ENCODE measurements at places on chromosomes 7 and 10.
A peak's percentile ranks its signal among the peaks of the same experiment; 100 is the strongest.

- DNase-seq, result peak; percentile 81
Observed at GRCh38 chr10:92690211-92690914, 608 bp downstream of the HHEX start.

- DNase-seq, result no peak
Observed at GRCh38 chr7:27202018-27202861, 2.3 kb upstream of the HOXA13 start.

- DNase-seq, result no peak
Observed at GRCh38 chr7:8441106-8441965, 7.9 kb downstream of the NXPH1 start.

- no peak for DNase-seq
Observed at GRCh38 chr7:107232568-107233090, 63.8 kb downstream of the HBP1 start.

GRCh38 chr10:3294919-3295581 lies 122.5 kb upstream of the PITRM1 start:
- DNase-seq, result no peak

- no peak for DNase-seq
Observed at GRCh38 chr10:37685741-37686683, 171.4 kb downstream of the ZNF248 start.

DNA sequence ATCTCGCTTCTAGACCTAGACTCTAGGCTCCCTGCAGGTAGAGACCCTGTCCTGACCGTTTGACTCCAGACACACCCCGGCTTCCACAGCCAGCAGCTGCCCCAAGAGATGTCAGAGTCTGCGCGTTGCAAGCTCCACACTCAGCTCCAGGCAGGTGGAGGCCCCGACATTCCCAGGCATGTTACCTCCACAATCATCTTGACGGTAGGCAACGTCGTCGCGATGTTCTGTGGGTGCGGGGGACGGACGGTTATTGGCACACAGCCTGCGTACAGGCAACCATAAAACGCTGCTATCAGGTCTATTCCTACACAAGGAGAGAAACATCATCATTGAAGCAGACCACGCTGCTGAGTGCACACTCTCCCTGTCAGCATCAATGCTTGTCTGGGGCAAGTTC lies 213.2 kb downstream of the ZMYND11 start:
- no peak for DNase-seq

DNA sequence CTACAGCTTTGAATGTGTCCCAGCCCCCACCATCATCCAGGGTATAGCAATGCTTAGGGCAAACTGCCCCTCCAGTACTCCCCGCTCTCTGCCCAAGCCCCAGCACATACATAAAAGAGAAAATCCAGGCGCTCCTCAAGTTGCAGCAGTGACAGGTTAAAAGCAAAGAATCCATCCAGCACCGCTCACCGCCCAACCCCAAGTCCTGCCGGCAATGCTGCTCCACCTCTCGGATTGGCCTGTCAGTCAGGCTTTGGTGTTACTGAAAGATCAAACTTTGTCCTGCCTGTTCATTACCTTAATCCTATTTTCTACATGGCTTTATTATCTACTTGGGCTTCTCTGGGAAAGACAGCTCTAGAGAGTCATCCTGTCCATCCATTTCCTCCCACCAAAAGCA lies 31.9 kb downstream of the DPCD start:
- no peak for DNase-seq

DNA sequence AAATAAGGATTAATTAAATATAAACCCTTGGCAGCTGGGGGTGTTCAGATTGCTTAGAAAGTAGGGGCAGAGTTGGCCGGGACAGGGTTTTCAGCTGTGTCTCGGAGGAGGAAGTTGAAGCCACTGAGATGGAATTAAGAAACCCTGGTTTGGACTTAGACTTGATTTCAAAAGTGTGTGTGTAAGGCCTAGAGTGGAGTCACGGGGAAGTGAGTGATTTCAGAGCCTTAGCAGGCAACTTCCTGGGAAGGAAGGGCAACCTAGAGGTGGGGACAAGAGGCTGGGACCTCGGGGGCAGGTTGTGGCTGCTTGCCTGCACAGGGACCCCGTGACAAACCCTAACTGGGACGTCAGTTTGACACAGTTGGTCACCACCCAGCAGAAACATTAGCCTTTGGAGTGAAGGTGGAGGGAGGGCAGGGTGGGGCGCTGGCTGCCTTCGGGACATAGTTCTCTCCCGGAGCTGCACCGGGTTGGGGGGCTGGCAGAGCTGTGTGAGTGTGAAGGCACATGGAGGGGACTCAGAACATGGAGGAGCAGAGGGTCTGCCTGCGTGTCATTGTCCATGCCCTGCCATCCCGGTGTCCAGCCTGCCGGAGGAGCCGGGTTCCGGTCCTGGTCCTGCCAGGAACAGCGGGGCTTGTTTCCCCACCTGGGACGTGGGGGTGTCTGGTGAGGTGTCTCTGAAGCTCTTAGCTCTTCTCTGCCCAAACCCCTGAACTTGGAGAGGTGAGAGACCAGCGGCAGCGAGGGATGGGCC lies 1.8 kb downstream of the BRI3 start:
- no peak for DNase-seq

DNA sequence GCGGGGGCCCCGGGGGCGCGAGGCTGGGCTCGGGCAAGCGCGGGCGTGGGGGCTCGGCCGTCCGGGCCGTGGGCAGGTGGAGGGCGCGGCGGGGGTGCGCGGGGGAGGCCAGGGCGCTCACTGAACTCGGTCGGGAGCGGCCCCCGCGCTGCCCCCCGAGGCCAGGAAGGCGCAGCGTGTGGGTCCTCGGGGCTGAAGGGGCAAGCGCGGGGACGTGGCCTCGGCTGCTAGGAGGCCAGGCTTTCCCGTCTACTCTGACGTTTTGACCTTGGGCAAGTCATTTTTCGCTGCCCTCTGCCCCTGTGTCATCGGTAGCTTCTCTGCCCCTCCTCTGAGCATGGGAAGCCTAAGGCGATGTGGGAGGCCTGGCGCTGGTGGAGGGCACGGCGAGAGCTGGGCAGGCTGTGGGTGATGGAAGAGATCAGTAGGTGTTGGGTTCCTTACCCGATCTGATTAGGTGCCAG lies 441 bp downstream of the FBH1 start:
- DNase-seq, result peak; percentile 61

DNA sequence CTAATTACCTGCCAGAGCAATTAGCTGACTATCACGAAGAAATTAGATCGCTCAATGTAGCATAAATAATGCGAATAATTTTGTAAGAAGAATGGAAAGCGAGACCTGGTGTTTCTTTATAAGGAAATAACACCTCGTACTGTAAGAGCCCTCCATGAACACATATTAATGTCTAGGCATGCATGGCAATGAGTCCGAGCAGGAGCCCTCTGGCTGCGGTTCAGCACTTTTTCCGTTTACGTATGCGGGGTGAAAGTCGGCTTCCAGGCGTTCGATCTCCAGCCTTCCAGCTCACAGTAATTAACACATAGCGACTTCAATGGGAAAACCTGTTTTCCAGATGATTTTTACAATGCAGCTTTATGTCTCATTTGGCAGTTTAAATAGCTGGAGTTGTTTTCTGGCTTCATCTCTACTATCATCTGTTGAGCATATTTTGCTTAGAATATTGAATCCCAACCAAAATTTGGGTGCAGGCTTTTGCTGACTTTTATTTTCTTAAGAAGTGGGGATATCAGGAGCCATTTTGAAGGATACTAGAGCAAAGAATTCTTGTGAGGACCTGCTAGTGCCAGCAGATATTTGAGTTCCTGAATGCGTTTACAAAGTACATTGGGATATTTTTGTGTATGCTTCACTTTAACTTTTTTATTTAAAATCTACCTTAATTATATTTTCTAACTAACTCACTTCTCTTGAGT lies 7.2 kb upstream of the SP8 start:
- DNase-seq, result no peak

DNA sequence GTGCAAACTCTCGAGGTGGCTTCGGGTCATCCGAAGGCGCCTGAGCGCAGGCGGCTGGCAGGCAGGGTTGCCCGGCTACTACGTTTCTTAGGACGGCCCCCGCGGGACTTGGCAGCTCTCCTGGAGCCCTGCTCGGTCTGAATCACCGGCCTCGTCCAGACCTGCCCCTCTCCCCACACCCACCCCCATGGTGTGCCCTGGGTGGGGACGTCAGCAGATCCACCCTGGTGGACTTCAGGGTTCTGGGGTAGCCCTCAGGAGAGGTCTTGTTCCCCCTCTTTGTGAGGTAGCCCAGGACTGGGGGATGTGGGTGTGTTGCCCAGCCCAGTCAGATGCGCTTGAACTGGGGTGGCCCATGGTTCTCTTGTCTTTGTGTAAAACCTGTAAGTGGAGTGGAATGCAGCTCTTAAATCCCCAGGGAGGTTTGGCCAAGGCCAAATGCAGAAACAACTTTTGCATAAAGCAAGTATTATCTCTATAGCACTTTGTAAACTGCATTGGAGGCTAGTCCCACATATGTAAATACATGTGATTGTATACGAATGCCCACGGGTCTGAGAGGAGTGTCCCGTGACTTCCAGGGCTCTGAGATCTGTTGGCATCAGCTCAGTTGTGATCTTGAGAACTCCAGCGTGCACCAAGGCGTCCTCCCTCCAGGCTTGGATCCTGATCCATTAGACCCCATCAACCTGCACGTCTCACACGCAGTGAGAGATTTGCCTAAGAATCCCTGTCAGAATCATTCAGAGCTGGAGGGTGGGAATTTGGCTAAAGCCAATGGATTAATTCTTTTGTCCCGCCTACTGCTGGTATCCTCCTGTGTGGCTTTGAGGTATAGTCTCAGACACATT lies 1.8 kb downstream of the PFKFB3 start:
- peak; percentile 15 for DNase-seq

DNA sequence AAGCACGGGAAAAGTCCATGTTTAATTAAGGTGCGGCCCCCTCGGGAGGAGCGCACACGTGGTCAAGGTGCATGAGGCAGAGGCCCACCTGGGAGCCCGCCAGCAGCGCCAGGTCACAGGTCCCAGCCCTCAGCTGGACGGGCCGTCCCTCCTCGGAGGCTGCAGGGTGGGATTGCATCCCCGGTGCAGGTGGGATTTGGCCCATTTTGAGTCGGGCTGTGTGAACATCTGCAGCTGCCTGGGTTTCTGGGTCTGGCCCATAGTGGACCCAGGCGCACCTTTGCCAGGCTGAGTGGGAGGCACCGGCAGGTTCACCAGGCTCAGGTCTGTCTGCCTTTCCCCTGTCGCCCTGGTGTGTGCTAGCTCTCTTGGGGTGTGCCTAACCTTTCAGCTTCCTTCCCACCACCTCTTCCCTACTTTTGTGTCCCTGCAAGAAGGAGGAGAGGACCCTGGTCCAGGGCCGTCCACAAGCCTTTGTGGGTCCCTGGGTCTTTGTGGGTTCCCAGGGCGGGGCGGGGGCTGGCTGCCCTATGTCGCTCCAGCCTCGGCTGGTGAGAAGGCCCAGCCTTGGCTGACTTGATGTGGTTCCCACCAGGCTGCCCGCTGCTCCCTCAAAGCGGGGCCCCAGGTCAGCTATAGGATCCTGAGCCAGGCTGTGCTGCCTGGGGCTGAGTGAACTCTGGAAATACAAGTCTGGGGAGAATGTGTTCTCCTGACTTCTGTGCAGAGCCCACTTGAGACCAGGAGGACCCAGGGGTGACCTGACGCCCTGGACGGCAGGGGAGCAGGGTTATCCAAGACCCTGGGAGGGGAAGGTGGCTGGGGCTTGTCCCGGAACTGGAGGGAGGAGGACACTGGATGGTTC lies 186.7 kb upstream of the SHH start:
- no peak for DNase-seq

- no peak for DNase-seq
Observed at GRCh38 chr10:129914960-129915359, 49.1 kb downstream of the EBF3 start.

- no peak for DNase-seq
Observed at GRCh38 chr7:38801786-38802185, 107.2 kb downstream of the VPS41 start.

DNA sequence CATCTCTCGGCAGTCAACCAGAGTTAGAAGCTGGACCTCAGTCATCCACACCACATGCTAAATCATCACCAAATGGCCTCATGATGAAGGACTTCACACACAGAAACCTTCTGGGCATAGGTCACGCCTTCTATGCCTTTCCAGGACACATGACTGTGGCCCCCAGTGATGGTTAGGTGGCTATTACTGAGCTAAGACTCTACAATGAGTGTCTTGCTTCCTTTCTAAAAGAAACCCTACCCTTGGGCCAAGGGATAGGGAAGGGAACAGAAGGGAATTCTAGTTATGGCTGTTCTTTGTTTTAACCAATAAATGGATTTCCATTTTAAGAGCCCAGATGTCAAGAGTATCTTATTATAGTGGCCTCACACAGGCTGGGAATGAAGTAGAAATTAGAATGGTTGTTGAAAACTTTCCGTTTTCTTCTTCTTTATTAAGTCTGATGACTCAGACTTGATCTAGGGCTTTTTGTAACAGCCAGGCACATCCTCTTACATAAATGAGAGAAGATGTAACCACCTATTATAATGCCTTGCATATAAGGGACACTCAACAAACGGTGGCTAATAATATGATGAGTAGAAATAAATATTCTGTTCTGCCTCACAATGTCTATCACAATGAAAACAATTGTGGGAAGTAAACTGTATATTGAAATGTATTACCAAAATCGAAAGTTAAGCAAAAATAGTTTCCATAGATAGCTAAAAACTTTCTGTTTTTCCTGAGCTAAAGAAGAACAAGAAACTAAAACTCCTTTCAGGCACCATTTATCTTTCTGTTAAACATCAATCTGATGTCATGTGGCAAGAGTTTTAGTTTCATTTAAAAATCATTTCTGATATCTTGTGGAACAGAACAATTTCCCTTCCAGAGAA lies 62.5 kb upstream of the TOMM7 start:
- DNase-seq, result peak; percentile 25

DNA sequence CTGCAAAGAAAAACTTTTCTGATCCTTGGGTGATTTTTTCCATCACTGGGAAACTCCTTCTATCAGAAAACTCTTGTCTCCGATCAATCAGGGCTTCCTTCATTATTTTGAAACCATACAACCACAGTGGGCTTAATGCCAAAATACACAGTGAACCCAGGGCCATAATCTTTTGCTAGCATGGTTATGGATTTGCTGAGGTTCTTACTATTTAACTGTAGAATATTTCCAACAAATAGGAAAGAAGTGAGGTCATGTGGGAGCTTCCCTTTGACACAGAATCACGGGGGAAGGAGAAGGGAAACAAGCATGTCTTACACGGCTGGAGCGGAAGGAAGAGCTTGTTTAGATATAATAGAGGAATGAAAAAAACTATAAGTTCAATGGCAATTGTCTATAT lies 1241.7 kb downstream of the REEP3 start:
- no peak for DNase-seq

GRCh38 chr7:91609525-91609924 lies 271.0 kb downstream of the MTERF1 start:
- no peak for DNase-seq

Data from activated CD4-positive, alpha-beta memory T cell treated with anti-CD3 and anti-CD28 coated beads for 36 hours (primary cell).